ENCODE measurements at places on chromosomes 2 and 18. TPM values are rescaled to one million over a fixed set of nuclear protein-coding genes. Genes with fewer than 3 reads are reported as not detected.

VPS54 gene
- 36.2 TPM for total RNA-seq

DNA sequence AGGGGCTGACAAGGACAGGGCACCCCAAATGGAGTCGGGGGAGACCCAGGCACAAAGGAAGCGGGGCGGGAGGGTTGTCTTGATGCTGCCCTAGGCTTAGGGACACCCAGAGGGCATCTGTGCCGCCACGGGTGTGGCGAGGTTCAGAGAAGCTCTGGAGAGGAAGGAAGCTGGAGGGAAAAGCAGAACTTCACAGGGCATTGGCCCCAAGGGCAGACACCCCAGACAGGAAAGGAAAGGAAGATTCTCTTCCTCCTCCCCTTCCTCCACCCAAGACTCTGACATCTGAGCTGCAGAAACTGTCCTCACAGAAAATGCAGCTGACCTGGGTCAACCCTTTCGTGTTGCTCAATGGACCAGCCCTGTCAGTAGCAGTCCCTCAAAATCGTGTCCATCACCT, 25.6 kb downstream of the DNMT3A start:
- peaks cover 12% of the 10 kb centered on the region for H3K4me1 ChIP-seq
- no peaks in the 10 kb centered on the region for H3K36me3 ChIP-seq
- H3K4me3 ChIP-seq = no peak overlapping the region
- no peak for DNase-seq
- H3K27me3 ChIP-seq = no peaks in the 10 kb centered on the region

- H3K27ac ChIP-seq = no peak overlapping the region
- H3K36me3 ChIP-seq = no peaks in the 10 kb centered on the region
- DNase-seq = no peak
- H3K27me3 ChIP-seq = no peaks in the 10 kb centered on the region
These were observed 13.7 kb upstream of the LTBP1 start for GRCh38 chr2:32932825-32933755.

GRCh38 chr2:37543999-37544557, 127.4 kb downstream of the CDC42EP3 start:
- no peaks in the 10 kb centered on the region for H3K4me1 ChIP-seq
- H3K4me3 ChIP-seq = no peak overlapping the region
- DNase-seq = no peak
- H3K27ac ChIP-seq = no peak overlapping the region
- H3K27me3 ChIP-seq = no peaks in the 10 kb centered on the region
- H3K36me3 ChIP-seq = no peaks in the 10 kb centered on the region

DNA sequence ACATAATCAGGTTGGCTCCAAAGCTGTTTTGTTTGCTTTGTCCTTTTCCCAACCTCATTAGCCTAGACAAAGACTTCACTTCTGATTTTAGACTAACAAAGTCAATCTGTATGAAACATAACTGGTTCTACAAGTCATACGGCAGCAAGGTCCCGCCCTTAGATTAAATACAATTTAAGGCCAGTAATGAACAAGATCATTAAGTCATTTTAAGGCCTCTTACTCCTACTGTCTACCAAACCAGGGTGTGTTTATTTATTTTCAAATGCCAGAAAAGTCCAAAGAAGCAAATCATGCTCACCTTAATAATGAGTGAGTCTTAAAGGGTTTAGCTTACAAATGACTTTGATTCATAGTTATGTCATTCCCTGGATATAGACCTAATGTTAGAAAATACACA, 148.4 kb upstream of the ACVR2A start:
- H3K4me1 ChIP-seq = no peaks in the 10 kb centered on the region
- no peaks in the 10 kb centered on the region for H3K36me3 ChIP-seq
- H3K4me3 ChIP-seq = no peak overlapping the region
- H3K27ac ChIP-seq = peak overlapping the region; percentile 45

Measured in hepatocyte (in vitro differentiated cells).